ENCODE measurements at places on chromosomes 3 and 15.

DNA sequence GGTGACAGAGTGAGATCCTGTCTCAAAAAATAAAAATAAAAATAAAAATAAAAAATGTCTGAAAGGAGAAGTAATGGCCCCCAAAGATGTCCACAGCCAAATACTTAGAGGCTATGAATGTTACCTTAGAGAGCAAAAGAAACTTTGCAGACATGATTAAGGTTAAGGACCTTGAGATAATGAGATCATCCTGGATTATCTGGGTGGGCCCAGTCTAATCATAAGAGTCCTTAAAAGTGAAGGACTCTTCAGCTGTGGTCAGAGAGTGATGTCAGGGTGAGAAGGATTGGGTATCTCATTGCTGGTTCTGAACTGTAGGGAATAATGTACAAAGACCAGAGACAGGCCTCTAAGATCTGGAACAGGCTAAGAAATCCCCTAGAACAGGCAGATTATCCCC, 84.9 kb upstream of the POU1F1 start:
- no peak for DNase-seq

GRCh38 chr3:143222981-143223380, 103.4 kb downstream of the CHST2 start:
- DNase-seq: no peak

DNA sequence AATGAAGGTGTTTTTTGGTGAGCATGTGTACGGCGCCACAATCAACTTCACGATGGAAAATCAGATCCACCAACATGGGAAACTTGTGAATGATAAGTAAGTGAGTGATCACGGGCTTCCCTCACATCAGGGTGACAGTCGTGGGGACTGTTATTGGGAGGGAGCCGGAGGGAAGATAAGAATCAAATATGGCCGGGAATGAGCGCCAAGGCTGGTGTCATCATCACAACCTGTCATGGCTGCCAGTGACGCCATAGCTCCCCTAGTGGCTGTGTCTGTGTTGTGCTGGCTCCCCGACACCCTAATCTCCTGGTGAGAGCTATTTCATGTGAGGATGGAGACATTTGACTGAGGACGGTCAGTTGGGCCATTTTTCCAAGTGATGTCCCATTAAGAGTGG, 168.5 kb downstream of the SV2B start:
- DNase-seq: no peak

- DNase-seq: no peak
Measured at GRCh38 chr3:50454481-50455070, 48.9 kb downstream of the CACNA2D2 start.

GRCh38 chr3:117417411-117417810, 707.8 kb downstream of the TUSC7 start:
- DNase-seq: no peak

DNA sequence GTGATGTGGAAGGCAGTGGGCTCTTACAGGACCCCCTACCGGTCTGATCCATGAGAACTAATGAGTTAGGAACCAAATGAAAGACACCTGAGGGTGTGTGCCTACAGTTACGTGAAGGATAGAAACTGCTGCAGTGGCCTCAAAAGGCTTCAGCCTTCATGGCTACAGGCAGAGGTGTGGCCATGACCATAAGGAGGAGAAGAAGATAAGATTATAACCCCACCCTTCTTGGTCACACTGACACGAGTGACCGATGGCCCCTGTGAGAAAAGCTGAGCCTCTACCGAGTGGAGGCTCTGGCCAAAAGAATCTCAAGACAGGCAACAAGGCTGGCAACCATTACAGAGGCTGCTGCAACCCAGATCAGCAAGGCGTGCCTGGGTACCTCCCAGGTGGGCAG, 6.3 kb downstream of the RFT1 start:
- DNase-seq: no peak

DNA sequence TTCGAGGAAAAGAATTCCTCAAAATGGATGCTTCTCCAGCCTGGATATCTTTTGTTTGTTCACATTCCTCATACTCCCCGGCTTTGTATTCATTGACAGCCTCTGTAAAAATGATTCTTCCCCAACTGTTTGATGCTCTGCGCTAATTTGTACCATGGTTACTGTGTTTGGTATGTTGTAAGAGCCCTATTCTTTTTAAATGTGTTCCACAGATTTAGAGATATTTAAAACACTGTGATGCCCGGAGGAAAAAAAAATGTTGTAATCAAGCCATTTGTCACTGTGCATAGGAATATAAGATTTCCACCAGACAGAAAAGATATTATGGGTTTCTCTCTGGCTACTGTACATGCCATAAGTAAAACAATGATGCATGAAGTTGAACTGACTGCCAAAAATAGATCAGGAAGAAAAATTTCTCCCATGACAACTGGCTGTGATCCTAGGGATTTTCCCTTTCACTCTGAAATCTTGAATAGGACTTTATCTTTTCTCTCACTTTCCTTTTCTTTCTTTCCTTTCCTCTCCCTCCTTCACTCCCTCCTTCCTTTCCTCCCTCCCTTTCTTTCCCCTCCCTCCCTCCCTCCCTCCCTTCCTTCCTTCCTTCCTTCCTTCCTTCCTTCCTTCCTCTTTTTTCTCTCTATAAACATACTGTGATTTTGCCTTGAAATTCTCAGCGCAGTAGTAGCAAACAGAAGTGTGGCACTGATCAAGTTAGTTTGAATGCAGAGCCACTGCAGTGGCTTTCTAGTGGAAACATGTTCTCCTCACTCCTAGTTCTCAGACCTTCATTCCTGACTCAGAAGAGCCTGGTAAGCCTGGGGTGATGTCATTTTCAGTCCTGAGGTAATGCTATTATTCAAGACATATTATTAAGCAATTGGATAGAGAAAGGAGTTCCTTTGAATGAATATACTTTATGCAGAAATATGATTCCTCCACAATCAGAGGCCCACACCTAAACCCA, 254.9 kb upstream of the TBL1XR1 start:
- no peak for DNase-seq

DNA sequence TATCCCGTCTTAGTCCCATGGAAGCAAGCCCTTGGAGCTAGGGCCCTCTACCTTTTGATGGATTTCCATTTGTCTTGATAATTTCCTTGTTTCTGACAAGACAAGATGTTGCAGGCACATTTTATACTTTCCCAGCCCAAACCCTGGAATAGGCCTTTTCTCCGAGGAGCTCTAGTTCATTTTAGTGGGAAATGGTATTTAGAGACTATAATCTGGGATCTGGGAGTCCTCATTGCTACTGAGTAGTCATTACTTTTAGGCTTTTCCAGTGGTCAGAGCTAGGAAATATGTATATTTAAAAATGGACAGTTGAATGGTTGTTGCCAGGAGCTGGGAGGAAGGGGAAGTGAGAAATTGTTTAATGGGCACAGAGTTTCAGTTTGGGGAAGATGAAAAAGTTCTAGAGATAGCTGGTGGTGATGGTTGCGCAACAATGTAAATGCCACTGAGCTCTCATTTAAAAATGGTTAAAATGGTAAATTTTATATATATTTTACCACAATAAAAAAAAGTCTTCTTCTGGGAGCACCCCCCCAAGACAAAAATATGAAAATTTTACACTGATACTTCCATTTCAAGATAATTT, 31.6 kb downstream of the MLH1 start:
- DNase-seq: no peak

DNA sequence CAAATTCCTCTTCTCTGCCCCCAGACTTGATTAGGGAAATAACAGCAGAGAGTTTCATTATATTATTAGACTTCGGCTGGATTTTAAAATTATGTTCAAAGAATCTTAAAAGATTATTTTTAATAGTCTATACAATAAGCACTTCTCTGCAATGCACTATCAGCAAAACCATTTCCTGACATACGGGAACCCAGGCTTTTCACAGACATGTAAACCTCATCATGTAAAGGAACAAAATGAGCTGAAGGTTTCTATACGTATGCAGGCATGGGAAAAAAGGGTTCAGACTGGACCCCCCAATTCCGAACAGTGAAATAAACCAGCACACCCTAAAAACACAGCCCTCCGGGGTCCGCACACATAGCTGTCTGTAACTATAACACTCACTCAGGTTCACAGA, 77.5 kb upstream of the LMOD3 start:
- peak; percentile 32 for DNase-seq

GRCh38 chr3:29697989-29698388, 417.1 kb downstream of the RBMS3 start:
- no peak for DNase-seq

DNA sequence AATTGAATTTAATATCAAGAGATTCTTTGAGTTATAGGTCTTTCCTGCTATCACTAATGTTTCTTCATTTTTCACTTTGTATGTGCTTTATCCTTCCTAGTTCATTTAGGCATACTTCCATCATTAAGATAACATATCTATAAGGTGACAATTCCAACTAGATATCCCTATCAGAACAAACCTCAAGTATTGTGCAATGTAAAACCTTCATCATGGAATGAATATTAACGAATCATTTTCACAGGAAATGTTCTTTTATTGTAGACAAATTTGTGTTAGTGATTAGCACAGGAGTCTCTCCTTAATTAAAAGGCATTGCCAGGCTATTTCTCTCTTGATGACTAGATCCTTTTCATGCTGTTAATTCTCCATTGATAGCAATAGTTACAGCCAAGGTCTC, 236.5 kb upstream of the MME start:
- DNase-seq: no peak

DNA sequence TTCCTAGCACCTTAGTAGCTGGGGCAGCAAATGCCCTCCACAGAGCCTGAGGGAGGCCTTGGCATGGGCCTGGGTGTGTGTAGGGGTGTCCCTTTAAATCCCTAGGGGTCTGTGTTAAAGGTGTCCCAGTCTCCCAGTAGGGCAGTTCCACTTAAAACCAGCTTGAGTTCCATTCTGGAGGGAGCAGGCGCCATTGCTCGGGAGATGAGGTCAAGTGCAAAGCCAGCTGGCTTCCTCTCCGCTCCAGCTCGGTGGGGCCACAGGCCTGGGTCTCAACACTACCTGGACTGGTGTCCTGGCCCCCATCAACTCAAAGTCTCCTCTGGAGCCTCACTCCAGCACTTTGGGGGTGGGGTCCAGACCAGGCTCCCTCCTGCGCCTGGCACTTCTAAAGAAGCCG, 25.2 kb downstream of the FEM1B start:
- no peak for DNase-seq

- no peak for DNase-seq
Measured at GRCh38 chr3:169954142-169954756, 12.4 kb upstream of the SEC62 start.

GRCh38 chr3:162165346-162165745, 668.7 kb downstream of the OTOL1 start:
- no peak for DNase-seq

DNA sequence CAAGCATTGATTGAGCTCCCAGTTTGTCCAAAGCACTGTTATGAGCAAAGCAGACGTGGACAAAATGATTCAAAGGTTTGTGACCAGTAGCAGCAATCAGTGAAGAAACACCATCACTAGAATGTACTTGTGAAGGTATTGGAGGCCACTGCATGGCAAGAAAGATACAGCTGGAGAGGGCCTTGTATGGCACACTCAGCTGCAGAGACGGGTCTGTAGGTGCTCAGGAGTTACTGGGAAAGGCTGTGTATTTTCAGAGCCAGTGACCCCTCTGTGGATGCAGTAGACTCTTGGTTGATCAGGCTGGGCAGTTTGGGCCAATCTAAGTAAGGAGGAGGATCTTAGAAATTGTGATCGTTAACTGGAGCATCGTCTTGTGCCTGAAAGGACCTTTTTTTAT, 120.0 kb downstream of the GHSR start:
- no peak for DNase-seq

DNA sequence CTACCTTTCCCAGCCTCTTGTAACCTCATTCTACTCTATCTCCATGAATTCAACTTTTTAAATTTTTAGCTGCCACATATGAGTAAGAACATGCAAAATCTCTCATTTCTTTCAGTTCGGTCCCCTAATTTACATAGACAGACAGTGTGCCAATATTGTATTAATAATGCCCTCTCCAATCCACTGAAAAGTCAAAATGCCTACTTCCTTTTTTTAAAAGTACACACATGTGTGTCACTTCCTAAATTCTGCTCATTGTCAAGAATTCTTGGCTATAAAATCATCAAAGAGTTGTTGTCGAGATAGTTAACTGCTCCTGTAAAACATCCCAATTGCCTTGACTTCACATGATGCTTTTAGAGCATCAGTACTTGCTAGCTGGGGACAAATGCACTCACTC, 84.2 kb upstream of the IL12A start:
- no peak for DNase-seq

- no peak for DNase-seq
Measured at GRCh38 chr15:60949039-60949977, 279.8 kb downstream of the RORA start.

GRCh38 chr3:196311-197148, at the start of gene CHL1:
TSS of gene CHL1 (plus strand) at chr3:196763. CDS start at chr3:319777, 123,014 bp downstream.
- no peak for DNase-seq

- DNase-seq: peak; percentile 71
Measured at GRCh38 chr15:85379403-85380131, 836 bp upstream of the AKAP13 start.

DNA sequence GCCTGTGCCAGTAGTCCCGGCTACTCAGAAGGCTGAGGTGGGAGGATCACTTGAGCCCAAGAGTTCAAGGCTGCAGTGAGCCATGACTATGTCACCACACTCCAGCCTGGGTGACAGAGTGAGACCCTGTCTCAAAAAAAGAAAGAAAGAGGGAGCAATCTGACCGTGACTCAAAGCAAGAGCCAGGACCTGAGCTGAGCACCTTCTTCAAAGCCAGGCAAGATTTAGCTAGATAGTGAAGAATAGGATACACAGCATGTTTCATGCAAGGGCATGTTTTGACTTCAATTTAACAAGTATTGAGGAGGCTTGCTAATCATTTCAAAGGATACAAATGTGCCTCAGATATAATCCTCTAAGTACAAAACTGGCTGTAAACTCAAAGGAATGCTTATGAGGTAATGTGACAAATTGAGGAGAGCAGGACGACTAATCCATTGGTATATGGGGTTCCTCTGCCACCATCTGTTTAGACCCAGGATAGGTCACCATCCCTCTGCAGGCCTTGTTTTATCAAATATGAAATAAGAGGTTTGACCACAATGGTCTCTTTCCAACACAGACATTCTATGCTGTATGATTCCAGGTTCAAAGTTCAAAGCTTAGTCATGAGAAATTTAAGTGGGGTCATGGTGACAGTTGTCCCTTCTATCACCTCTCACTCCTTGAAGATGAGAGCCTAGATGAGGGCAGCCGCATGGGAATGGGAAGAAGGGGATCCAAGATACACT, 33.2 kb downstream of the RAB27A start:
- DNase-seq: no peak

- DNase-seq: no peak
Measured at GRCh38 chr15:27045796-27046195, 74.8 kb downstream of the GABRG3 start.
